Cardiac ventricle fibroblast (primary cell): ENCODE measurements at places on chromosomes 6 and 20. TPM values are rescaled to one million over a fixed set of nuclear protein-coding genes. Genes with fewer than 3 reads are reported as not detected.

Gene HAO1
- not detected in 2 replicates for total RNA-seq

Gene SLC25A27
- total RNA-seq = 0.73 and 1.7 TPM in 2 replicates

Gene TFAP2A
- total RNA-seq = 0.56 TPM in 1 of 2 replicates, not detected in the other

Gene SUMO4
- total RNA-seq = 0.19 and 0.29 TPM in 2 replicates

Gene MYLIP
- 12.5 and 13.5 TPM in 2 replicates for total RNA-seq

Gene TMEM217
- 0.20 TPM in 1 of 2 replicates, not detected in the other for total RNA-seq

Gene C20orf96
- total RNA-seq = 1.7 and 1.9 TPM in 2 replicates

Gene TINAG
- total RNA-seq = not detected in 2 replicates

Gene BMP2
- total RNA-seq = 5.1 and 5.8 TPM in 2 replicates

Gene PRRT1
- 1.1 and 1.8 TPM in 2 replicates for total RNA-seq

Gene RUNX2
- 4.4 and 6.4 TPM in 2 replicates for total RNA-seq

Gene CDSN
- total RNA-seq = not detected in 2 replicates

Gene GSTA1
- not detected in 2 replicates for total RNA-seq

Gene PPP1R16B
- 0.31 and 0.44 TPM in 2 replicates for total RNA-seq

Gene GPR6
- not detected in 2 replicates for total RNA-seq

Gene RPS6KA2
- 198 and 224 TPM in 2 replicates for total RNA-seq

Gene NMBR
- total RNA-seq = not detected in 2 replicates

Gene FERMT1
- 1.6 and 4.9 TPM in 2 replicates for total RNA-seq

Gene ACSS2
- total RNA-seq = 38.8 and 46.5 TPM in 2 replicates

Gene HNF4A
- total RNA-seq = not detected in 2 replicates

Gene TFAP2C
- not detected in 2 replicates for total RNA-seq

Gene GLP1R
- not detected in 2 replicates for total RNA-seq

Gene ALDH8A1
- total RNA-seq = 0.59 TPM in 1 of 2 replicates, not detected in the other

Gene GUCA1A
- not detected in 2 replicates for total RNA-seq

Gene MOG
- not detected in 2 replicates for total RNA-seq

Gene VSTM2L
- total RNA-seq = 0.44 and 1.9 TPM in 2 replicates

Gene CST7
- not detected in 2 replicates for total RNA-seq

Gene LINC00237
- total RNA-seq = not detected in 2 replicates

Gene ARFGAP1
- 53.1 and 55.0 TPM in 2 replicates for total RNA-seq

Gene CGAS
- 2.3 and 2.4 TPM in 2 replicates for total RNA-seq

Gene MOCS1
- 18.9 and 24.1 TPM in 2 replicates for total RNA-seq

Gene ADGRG6
- total RNA-seq = 0.06 and 0.54 TPM in 2 replicates

Gene OTOR
- not detected in 2 replicates for total RNA-seq

Gene LY6G5C
- total RNA-seq = 0.34 TPM in 1 of 2 replicates, not detected in the other

Gene EPM2A
- 4.6 and 6.7 TPM in 2 replicates for total RNA-seq

Gene FUT9
- total RNA-seq = not detected in 2 replicates

Gene E2F1
- total RNA-seq = 1.3 and 2.6 TPM in 2 replicates

Gene FNDC11
- 0.05 and 0.12 TPM in 2 replicates for total RNA-seq

Gene ULBP3
- 3.0 and 3.2 TPM in 2 replicates for total RNA-seq

Gene GPR63
- 0.05 and 0.06 TPM in 2 replicates for total RNA-seq

Gene GSTA3
- not detected in 2 replicates for total RNA-seq

Gene GSTA5
- not detected in 2 replicates for total RNA-seq

Gene ALDH5A1
- total RNA-seq = 1.6 and 1.8 TPM in 2 replicates

Gene SPATA25
- total RNA-seq = 0.54 and 1.7 TPM in 2 replicates

Gene KCNS1
- total RNA-seq = 1.4 and 2.4 TPM in 2 replicates

Gene NHLRC1
- 1.9 and 4.0 TPM in 2 replicates for total RNA-seq

Gene PDYN
- not detected in 2 replicates for total RNA-seq

Gene PPP1R14C
- 1.2 TPM in 1 of 2 replicates, not detected in the other for total RNA-seq

Gene DXO
- 11.5 and 15.8 TPM in 2 replicates for total RNA-seq

Gene FAM209B
- not detected in 2 replicates for total RNA-seq

Gene SYNDIG1
- total RNA-seq = 0.19 TPM in 1 of 2 replicates, not detected in the other

Gene ANKRD66
- not detected in 2 replicates for total RNA-seq

Gene CALHM6
- total RNA-seq = 2.8 and 5.1 TPM in 2 replicates

Gene CASP8AP2
- total RNA-seq = 4.5 and 7.4 TPM in 2 replicates

Gene SNPH
- 3.4 and 3.9 TPM in 2 replicates for total RNA-seq

Gene ZNF334
- total RNA-seq = 2.8 and 2.9 TPM in 2 replicates

Gene MAPK13
- total RNA-seq = 4.8 and 5.6 TPM in 2 replicates
